ENCODE measurements at places on chromosomes 16 and 17.

- no peak for DNase-seq
Measured at GRCh38 chr17:38591759-38592241, 14.0 kb downstream of the SRCIN1 start.

DNA sequence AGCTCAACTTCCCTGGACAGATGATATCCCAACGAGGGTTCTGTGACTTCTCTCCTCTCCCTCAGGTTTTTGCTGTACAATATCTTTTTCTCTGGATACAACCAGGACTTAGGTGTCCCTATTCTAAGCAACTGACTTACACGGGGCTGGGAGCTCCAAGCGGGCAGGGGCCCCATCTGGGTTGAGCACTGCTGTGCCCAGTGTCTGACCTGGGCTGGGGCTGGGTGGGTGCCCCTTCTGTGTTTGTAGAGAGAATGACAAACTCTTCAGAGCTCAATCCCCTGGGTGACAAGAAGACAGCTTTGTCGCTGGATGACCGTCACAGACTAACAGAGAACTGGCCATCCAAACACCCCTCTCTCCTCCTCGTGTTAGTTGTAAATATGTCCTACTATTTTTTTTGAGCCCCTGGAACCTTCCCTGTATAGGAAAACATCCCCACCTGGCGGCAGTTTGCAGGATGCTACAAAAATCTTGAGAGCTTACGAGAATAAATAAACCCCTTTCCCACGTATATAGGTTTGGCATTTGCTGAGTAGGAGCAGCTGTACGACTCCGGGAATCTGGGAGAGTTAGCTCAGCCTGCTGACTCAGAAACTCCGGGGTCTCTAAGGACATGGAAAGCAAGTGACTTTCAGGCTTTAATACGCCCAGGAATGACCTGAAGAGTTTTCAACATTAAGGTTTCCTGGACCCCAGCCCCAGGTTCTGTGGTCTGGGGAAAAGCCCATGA is 23.7 kb upstream of the RCVRN start:
- DNase-seq, result no peak

- DNase-seq, result no peak
Measured at GRCh38 chr17:42198897-42199296, 4.6 kb upstream of the GHDC start.

GRCh38 chr17:68903286-68903685 is 51.9 kb downstream of the ABCA8 start:
- DNase-seq, result no peak

Measured in activated naive CD8-positive, alpha-beta T cell treated with anti-CD3 and anti-CD28 coated beads, Interleukin-2, amount 50 U/mL, for 24 hours (primary cell).